ENCODE measurements at places on chromosomes 1 and 21.
A peak's percentile ranks its signal among the peaks of the same experiment; 100 is the strongest.

- DNase-seq: no peak
Measured at GRCh38 chr21:31988492-31989290, 115.9 kb downstream of the HUNK start.

GRCh38 chr1:167565922-167566321, 12.4 kb upstream of the CREG1 start:
- no peak for DNase-seq

GRCh38 chr1:32411261-32411660, 17.0 kb upstream of the BSDC1 start:
- DNase-seq: no peak

GRCh38 chr1:200483491-200484143, 73.8 kb upstream of the ZNF281 start:
- peak; percentile 97 for DNase-seq

DNA sequence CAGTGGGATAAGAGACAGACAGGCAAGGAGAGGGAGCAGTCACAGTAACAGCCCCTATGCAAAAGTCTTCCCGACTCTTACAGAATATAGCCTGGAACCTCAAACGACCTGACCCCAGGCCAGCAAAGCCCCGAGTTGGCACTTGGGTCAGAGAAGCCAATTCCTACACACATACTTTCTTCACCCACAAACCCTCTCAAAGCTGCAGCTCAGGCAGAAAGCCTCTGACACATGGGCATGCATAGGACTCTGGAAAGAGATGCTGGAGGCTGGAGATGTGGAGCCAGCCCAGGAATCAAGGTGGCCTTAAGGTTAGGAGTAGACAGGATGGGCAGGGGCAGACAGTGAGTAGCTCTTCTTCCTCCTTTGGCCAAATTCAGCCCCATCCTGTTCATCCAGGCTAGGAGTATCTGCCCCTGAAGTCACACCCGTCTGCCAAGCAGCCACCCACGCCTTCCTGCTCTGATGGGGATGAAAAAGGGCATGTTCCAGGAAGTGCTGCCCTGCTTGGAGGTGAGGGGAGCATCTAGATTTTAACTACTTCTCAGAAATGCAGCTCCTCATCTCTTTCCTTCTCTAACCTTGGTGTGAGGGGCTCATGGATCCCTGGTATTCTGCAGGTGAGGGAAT, 7.8 kb downstream of the SLC41A1 start:
- no peak for DNase-seq

DNA sequence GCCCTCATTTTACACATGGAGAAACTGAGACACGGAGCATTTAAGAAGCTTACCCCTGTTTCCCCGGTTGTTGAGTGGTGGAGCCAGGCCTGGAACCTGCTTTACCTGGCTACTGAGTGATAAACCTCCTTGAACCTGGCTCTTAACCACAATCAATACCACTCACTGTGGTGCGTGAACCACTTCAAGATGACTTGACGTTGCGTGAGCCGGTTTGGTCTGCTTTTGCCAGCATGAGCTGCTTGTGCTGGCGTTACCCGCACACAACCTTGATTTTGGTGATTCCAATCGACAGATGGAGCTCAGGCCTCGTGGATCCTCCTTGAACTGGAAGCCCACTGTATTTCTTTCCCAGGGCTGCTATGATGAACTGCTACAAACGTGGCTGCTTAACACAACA, 6.1 kb upstream of the TINAGL1 start:
- DNase-seq: no peak

GRCh38 chr1:193438771-193439170, 252.4 kb upstream of the B3GALT2 start:
- DNase-seq: no peak

GRCh38 chr21:15241997-15242736, 177.4 kb upstream of the NRIP1 start:
- no peak for DNase-seq

DNA sequence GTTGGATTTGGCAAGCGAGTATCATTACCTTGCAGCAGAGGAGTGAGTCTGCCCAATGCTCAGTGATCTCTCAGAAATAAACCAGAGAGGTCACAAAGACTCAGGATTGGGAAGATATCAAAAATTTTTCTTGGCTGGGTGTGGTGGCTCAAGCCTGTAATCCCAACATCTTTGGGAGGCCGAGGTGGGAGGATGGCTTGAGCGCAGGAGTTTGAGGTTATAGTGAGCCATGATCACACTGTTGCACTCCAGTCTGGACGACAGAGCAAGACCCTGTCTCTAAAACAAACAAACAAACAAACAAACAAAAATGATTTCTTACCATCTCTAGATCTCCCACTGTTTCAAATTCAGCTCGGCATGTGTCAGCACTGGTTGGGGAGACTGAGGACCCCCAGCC, 13.3 kb upstream of the BECN2 start:
- DNase-seq: no peak

DNA sequence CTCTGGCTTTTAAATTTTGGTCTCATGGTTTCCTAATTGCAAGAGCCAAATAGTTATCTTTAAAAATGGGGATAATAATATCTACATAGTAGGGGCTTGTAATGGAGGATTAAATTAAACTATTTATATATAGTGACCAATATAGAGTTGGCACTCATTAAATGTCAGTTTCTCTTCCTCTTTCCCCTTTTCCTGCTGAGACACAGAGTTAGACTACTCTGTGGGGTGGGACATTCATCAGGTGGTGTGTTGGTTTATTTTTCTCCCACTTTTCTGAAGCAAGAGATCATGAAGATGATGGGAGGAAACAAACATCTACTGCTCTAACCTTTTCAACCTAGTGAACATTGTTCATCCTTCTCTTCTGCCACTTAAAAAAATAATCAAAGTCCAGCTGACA, 17.3 kb upstream of the RAP1A start:
- no peak for DNase-seq

DNA sequence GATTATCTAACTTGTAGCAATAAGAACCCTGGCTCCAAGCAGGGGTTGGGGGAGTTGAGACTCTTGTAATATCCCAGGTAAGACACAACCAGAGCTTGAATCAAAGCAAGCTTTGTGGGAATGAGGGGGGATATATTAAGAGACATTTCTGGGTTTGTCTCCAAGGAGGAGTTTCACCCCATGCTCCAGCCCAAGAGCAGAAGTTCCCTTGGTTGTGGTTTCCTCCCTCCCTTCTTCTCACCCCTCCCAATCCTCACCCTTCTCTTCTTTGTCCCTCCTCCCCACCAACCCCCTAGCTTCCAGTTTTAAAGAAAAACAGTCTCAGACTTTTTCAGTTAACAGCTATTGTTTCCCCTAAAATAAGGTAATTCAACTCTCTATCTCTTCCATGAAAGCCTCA, 11.9 kb downstream of the TRAF3IP3 start:
- DNase-seq: no peak

DNA sequence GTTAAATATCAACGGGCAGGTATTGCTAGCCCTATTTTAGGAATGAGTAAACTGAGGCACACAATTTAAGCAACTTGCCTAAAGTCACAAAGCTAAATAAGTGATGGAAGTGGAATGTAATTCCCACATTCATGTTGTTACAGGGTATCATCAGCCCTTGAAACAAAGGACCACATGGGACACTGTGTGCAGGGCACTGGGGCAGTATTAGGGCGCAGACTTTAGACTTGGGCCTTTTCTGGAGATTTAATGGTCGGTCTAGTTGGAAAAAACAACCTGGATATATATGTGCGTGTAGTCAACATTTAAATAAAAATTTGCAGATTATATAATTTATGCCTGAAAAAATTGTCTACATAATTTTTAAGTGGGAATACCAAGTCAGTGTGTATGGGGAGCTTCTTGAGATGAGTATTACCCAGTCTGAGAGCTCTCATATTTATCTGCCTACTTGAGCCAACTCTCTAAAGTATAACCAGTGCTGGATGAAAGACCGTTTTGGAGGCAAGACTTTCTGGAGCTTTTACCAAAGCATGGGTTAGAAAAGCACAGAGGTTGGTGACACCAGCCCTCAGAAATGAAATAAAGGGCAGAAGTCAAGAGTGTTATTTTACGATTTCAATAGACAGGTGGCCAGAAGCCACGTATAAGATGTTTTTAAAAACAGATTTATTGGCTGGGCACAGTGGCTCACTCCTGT, 1.6 kb downstream of the KDM1A start:
- no peak for DNase-seq

DNA sequence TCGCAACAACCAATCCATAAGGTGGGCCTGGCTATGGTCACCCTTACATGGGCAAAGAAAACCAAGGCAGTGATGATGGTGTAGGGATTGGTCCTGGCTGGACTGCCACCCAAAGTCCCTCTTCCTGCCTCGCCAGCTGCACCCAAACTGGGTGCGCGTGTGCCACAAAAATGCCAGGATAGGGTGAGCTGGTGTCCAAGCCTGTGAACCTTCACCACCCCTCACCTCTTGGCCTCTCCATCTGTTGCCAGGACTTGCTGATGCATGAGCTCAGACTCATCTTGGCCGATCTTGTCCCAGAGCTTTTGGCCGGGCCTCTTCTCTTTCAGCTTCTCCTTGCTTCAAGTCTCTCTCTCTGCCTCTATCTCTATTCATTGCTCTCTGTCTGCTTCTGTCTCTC, 41.8 kb downstream of the FOXD2 start:
- no peak for DNase-seq

GRCh38 chr1:95236784-95237575, 3.0 kb downstream of the RWDD3 start:
- no peak for DNase-seq

GRCh38 chr1:110060034-110060661, 10.3 kb downstream of the ALX3 start:
- no peak for DNase-seq

GRCh38 chr1:115890580-115890979, 49.7 kb upstream of the NHLH2 start:
- DNase-seq: no peak

GRCh38 chr1:184792450-184792969, 37.9 kb upstream of the EDEM3 start:
- DNase-seq: peak; percentile 97

DNA sequence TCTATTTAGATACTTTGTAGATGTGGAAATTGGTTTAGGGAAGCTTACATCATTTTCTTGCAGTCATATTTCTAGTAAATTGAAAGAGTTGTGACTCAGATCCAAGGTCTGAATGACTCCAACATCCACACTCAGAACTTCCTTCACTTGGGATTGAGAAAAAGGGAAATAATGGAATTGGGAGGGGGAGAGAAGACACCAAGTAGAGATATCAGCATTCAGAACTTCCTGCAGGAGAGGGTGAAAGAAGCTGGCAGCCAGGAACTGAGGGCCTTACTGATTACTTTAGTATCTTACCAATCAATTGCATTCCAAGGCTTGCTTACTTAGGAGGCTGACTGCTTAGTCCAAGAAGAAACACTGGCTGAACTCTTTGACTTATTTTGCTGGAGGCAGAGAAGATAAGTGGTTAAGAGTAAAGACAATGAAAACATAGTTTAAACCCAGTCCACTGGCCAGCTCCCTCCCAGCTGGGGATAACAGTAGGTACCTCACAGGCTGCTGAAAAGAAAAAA, 21.7 kb downstream of the APP start:
- no peak for DNase-seq

DNA sequence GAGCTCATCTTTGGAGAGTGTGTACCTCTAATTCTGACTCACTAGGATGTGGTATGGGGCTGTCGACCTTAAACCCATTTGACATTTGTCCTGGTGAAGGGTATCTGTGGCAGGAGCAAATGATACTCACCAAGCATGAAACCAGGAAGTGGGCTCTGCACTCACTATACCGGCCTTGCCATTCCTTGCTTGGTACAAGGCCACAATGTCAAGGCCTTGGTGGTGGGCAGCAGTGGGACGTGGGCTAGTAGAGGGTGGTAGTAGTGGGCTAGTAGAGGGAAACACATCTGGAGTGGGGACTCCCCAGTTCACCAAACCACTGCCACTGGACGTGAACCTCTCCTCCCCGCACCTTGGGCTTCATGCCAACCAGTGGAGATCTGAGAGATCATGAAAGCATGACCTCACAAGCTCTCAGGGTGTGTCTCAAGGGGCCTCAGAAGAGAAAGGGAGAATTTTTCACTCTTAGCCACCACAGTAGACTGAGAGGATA, 11.5 kb downstream of the TNFSF4 start:
- DNase-seq: no peak

DNA sequence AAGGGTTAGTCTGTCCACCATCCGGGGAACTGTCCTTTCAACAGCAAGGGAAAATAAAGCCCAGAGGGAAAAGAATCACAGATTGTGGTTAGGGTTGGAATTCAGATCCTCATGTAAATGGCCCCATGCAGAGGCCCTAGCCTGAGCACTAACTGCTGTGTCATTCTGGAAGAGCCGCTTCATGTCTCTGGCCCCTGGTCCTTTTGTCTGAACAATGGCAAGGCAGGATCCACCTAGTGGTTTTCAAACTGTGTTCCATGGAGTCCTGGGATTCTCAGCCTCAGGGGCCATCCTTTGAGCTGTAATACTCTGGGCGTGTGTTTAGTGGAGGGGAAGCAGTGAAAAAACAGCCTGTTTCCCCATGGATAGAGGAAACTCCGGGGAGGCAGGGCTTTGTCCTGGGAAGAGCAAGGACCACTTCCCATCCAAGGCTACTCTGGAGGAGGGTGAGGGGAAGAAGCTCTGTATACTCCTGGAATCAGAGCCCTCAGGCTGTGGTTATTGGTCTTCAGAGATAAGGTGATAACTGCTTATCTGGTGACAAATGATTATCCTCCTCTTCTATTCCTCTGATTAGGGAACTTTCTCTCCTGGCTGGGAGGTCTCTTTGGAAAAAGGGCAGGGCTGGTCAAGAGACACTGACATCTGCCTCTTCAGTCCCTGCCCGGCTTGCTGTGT, 19.2 kb downstream of the PAX7 start:
- no peak for DNase-seq

GRCh38 chr1:100793659-100794058, 74.1 kb downstream of the VCAM1 start:
- DNase-seq: no peak

DNA sequence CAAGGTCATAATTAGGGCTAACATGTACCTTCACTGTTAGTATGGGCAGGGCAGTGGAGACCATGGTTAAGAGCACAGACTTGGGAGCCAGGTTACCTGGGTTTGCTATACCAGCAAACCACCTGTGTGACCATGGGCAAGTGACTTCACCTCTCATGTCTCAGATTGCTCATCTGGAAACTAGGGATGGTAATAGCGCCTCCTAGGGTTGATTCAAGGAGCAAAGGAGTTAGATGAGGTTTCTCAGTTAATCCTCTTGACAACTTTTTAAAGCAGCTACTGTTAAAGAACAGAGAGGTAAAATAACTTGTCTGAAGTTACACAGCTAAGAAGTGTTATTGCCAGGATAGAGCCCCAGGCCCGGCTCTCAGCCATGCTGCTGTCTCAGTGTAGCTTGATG, 790 bp upstream of the MATN1 start:
- DNase-seq: no peak

- DNase-seq: no peak
Measured at GRCh38 chr21:14684071-14684470, 138.0 kb upstream of the SAMSN1 start.

GRCh38 chr1:101567582-101568189, 330.9 kb downstream of the S1PR1 start:
- peak; percentile 0 for DNase-seq

DNA sequence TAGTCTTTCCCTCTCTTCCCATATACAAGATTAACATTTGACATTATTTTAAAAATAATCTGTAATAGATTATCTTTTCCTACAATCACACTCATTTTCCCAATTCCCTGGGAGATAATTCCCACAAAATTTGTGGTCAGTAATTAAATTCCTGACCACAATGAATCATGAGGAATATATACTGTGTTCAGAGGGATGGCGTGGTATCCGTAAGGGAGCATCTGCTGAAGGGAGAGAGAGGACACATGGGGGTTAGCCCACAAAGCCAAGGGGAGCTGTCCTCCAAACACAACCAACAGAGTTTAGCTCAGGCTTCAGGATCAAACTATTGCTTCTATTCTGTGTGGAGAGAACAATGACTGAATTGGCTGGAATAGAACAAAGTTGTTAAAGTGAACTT, 57.1 kb upstream of the PPP2R5A start:
- no peak for DNase-seq

- no peak for DNase-seq
Measured at GRCh38 chr1:202959276-202959620, 1.1 kb upstream of the ADIPOR1 start.

Measured in AG09309 (cell line).